ENCODE measurements at places on chromosomes 2 and 18. TPM values are rescaled to one million over a fixed set of nuclear protein-coding genes. Genes with fewer than 3 reads are reported as not detected.

ACKR3 gene
- 5.5 TPM for total RNA-seq

SIX3 gene
- 0.15 TPM for total RNA-seq

IL1RL1 gene
- total RNA-seq, result 0.49 TPM

PUM2 gene
- total RNA-seq, result 130 TPM

GRCh38 chr2:231364961-231365810 is 30.3 kb upstream of the B3GNT7 start:
- no peak for DNase-seq

DNA sequence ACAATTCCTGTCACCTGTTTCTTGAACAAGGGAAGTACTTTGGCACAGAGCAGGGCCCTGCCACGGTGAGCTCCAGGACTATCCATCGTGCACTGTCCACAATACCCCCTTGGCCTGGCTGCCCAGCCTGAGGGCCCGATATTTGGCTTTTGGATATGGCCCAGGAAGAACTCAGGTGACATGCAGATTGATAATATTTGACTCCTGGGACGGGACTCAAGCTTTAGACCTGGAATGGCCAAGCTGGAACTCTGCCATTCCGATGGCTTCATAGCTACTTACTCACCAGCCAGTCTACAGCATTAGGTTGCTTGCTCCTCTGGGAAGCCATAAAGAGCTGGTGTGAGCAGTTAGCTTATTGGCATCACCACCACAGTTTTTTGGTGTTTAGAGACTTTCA is 26.6 kb downstream of the EML6 start:
- DNase-seq, result no peak

GRCh38 chr18:27954226-27954625 is 222.7 kb downstream of the CDH2 start:
- no peak for DNase-seq

GRCh38 chr2:126864861-126865260 is 33.8 kb upstream of the TEX51 start:
- DNase-seq, result no peak

DNA sequence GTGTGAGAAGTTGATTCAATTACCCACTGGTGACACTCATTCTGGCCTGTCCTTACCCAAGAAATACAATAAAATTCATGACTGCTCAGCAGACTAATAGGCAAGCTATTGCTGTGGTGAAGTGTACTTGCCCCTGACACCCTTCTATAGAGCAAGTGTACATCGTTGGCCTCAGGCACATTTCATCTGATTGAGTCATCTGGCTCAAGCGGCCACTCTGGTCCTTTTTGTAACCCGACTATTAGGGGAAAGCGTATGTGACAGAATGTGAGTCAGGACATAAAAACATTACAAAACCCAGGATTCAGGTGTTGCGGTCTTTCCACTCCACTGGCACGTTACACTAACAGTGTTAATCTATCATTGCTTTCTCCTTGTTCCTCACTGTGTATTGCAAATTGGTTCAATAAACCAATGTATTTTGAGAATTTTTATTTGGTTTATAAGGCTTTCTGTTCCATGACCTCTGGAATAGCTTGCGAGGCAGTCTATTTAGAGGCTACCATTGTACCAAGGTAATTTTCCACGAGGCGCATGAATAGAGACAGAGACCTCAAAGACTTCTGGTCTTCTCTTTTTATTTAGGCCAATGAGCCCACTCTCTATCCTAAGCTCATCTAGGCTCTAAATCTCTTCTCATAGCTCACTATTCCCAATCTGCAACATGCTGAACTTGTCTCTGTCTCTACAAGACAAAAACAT is 10.2 kb upstream of the TTC32 start:
- DNase-seq, result no peak

- peak; percentile 4 for DNase-seq
These were observed 228.6 kb downstream of the SATB2 start for GRCh38 chr2:199228887-199229819.
